ENCODE measurements at places on chromosomes 2 and 18. TPM values are rescaled to one million over a fixed set of nuclear protein-coding genes. Genes with fewer than 3 reads are reported as not detected.

DNA sequence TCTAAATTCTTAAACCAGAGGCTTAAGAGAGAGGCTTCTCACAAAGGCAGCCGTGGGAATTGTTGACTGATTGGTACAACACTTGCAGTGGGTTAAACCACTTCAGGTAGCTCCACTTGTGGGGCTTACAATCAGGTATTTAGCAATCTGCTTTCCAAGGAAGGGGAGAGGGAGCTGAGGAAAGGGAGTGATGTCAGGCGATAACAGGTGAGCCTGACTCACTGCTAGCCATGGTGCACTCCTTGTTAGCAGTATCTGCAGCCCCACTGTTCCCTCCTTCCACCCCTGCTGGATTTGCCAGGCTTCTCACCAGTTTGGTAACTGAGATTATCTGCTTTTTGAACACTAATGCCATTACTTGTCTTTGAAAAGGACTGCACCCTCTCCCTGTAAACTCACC, 1056.7 kb upstream of the FANCL start:
- H3K4me3 ChIP-seq: no peak overlapping the region
- H3K36me3 ChIP-seq: no peaks in the 10 kb centered on the region
- H3K27ac ChIP-seq: no peak overlapping the region
- no peaks in the 10 kb centered on the region for H3K4me1 ChIP-seq
- DNase-seq: no peak

DNA sequence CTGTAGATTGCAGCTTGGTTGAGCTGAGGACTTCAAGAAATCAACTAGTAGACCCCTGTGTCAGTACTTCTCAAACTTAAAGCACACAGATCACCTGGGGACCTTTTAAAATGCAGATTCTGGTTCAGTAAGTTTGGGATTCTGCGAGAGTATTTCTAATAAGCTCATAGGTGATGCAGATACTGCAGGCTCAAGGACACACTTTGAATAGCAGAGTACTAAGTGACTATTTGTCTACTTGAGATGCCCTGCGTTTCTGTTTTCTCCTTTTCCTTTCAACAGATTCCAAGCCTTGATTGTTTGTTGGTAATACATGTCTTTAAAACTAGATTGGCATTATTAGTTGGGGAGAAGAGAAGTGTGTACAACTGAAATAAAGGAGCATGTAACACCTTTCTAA, 6.7 kb downstream of the MIB1 start:
- no peak overlapping the region for H3K4me3 ChIP-seq
- peak overlapping the region; percentile 35 for H3K27ac ChIP-seq
- H3K36me3 ChIP-seq: peaks cover 6% of the 10 kb centered on the region
- H3K27me3 ChIP-seq: no peaks in the 10 kb centered on the region
- H3K4me1 ChIP-seq: peaks cover 48% of the 10 kb centered on the region

DNA sequence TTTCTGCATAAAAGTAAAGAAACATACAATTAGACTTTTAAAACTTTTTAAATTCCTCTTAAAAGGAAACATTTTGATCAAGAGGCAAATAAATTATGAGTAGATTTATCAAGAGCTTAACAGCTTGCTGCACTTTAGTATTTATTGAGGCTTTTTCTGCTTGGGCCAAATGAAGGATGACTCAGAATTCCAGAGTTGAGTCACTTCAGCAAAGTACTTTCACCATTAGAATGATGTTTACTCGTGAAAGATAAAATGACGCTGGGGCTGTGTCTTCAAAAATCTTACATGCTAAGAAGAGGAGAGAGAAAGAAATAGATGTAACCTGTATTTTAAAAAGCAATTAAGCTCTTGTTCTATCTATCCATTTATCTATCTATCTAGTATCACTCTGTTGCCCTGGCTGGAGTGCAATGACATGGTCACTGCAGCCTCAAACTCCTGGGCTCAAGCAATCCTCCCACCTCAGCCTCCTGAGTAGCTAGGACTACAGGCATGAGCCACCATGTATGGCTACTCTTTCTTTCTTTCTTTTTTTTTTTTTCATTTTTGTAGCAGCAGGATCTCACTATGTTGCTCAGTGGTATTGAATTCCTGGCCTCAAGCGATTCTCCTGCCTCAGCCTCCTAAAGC, 75.3 kb upstream of the RIOK3 start:
- H3K4me1 ChIP-seq: peaks cover 12% of the 10 kb centered on the region
- no peak for DNase-seq
- no peak overlapping the region for H3K4me3 ChIP-seq

- peak; percentile 71 for DNase-seq
- H3K4me3 ChIP-seq: peak overlapping the region; percentile 99
- H3K27ac ChIP-seq: peak overlapping the region; percentile 91
- H3K4me1 ChIP-seq: peaks cover 24% of the 10 kb centered on the region
Observed at GRCh38 chr2:8684540-8684877, 2.7 kb downstream of the ID2 start.

- no peak overlapping the region for H3K27ac ChIP-seq
- no peak for DNase-seq
- peaks cover 5% of the 10 kb centered on the region for H3K36me3 ChIP-seq
- H3K4me3 ChIP-seq: no peak overlapping the region
- peaks cover 3% of the 10 kb centered on the region for H3K27me3 ChIP-seq
- peaks cover 24% of the 10 kb centered on the region for H3K4me1 ChIP-seq
Observed at GRCh38 chr2:88179228-88179679, 9.1 kb downstream of the THNSL2 start.

- H3K27me3 ChIP-seq: no peaks in the 10 kb centered on the region
- no peaks in the 10 kb centered on the region for H3K4me1 ChIP-seq
- no peak overlapping the region for H3K4me3 ChIP-seq
- no peak for DNase-seq
Observed at GRCh38 chr18:41406834-41407233, 548.2 kb upstream of the PIK3C3 start.

SMAD2 gene
- 136 TPM for total RNA-seq

PAIP2B gene
- 1.5 TPM for total RNA-seq

MAP2 gene
- not detected for total RNA-seq

XDH gene
- total RNA-seq: not detected
